T-cell (primary cell): ENCODE measurements at places on chromosomes 2 and 18. TPM values are rescaled to one million over a fixed set of nuclear protein-coding genes. Genes with fewer than 3 reads are reported as not detected.
A peak's percentile ranks its signal among the peaks of the same experiment; 100 is the strongest.

Gene PAX3
- total RNA-seq: not detected

Gene SERPINB10
- total RNA-seq: not detected

Gene DTNA
- not detected for total RNA-seq

Gene SPHKAP
- not detected for total RNA-seq

Gene TMEM178A
- total RNA-seq: not detected

DNA sequence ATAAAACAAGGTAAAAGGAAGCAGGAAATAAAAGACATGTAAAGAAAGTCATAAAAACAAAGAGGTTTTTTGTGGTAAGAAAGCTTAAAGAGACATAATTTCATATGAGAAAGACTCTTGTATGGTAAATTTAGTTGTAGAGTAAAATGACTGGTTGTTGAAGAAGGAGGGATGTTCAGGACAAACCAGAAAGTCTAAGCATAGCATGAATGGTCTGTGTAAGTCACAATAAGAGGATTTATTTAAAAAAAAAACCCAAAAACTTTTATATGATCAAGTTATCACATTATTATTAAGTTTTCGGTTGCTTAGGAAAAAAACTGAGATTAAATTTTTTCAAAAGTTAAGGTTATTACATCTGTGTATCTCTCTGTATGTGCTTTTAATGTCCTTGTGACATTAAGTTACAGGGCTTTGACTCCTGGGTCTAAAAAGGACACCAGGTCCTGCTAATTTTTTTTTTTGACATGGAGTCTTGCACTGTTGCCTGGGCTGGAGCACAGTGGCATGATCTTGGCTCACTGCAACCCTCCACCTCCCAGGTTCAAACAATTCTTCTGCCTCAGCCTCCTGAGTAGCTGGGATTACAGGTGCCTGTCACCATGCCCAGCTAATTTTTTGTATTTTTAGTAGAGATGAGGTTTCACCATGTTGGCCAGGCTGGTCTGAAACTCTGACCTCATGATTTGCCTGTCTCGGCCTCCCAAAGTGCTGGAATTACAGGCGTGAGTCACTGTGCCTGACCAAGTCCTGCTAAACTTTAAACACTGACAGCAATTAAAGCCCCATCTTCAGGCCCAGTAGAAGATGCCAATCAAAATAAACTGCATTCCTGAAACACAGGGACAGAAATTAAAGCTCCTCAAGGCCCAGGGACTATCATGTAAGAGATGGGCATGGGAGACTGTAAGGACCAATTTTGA, 14.2 kb upstream of the OXER1 start:
- no peak overlapping the region for H3K27ac ChIP-seq
- H3K27me3 ChIP-seq: no peaks in the 10 kb centered on the region
- no peak overlapping the region for H3K4me3 ChIP-seq
- peaks cover 18% of the 10 kb centered on the region for H3K4me1 ChIP-seq

- no peak for DNase-seq
- peaks cover 5% of the 10 kb centered on the region for H3K4me1 ChIP-seq
- peaks cover 3% of the 10 kb centered on the region for H3K27me3 ChIP-seq
- H3K27ac ChIP-seq: no peak overlapping the region
- no peak overlapping the region for H3K4me3 ChIP-seq
- H3K36me3 ChIP-seq: no peaks in the 10 kb centered on the region
Observed at GRCh38 chr2:85435981-85436835, 17.7 kb downstream of the SH2D6 start.

- H3K36me3 ChIP-seq: no peaks in the 10 kb centered on the region
- H3K27me3 ChIP-seq: no peaks in the 10 kb centered on the region
- H3K4me3 ChIP-seq: no peak overlapping the region
Observed at GRCh38 chr18:35730691-35731370, 149.3 kb downstream of the GALNT1 start.

GRCh38 chr2:221025398-221025797, 546.7 kb downstream of the EPHA4 start:
- H3K27me3 ChIP-seq: no peaks in the 10 kb centered on the region
- no peak overlapping the region for H3K27ac ChIP-seq
- no peaks in the 10 kb centered on the region for H3K4me1 ChIP-seq
- H3K4me3 ChIP-seq: no peak overlapping the region

DNA sequence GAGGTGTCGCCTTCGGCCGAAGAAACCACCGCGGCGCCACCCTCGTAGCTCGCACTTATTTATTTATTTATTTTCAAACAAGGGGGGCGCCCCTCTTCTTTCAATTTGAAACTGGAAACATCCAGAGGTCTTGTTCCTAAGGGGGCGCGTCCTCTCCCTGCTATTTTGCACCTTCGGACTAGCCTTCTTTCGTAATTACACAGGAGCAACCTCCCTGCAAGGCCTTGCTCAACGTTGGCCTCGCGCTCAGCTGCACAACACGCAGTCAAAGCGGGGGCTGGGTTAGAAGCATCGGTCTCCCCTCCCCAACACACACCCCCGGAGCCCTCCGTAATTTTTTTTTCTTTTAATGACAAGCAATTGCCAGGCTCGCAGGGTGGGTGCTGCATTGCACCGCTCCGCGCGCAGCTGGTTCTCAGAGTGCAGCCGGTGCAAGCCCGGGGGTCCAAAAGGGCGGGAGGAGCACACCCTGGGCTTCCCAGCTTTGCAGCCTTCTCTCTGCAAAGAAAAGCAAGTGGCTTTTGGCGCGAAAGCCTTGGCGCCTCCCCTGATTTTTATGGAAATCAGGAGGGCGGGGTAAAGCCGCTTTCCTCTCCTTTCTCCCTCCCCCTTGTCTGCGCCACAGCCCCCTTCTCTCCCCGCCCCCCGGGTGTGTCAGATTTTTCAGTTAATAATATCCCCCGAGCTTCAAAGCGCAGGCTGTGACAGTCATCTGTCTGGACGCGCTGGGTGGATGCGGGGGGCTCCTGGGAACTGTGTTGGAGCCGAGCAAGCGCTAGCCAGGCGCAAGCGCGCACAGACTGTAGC, at the start of gene MYCN:
MYCN (plus strand) TSS at position 697 of the 807 bp plus-strand sequence. CDS start 1,515 bp downstream, outside the sequence.
- no peaks in the 10 kb centered on the region for H3K36me3 ChIP-seq
- no peak within 1 kb of the TSS for H3K27ac ChIP-seq
- peak within 1 kb of the TSS; percentile 26 for H3K4me3 ChIP-seq
- H3K4me1 ChIP-seq: peaks cover 19% of the 10 kb centered on the region
- DNase-seq: peak; percentile 86
- H3K27me3 ChIP-seq: peaks cover 2% of the 10 kb centered on the region

DNA sequence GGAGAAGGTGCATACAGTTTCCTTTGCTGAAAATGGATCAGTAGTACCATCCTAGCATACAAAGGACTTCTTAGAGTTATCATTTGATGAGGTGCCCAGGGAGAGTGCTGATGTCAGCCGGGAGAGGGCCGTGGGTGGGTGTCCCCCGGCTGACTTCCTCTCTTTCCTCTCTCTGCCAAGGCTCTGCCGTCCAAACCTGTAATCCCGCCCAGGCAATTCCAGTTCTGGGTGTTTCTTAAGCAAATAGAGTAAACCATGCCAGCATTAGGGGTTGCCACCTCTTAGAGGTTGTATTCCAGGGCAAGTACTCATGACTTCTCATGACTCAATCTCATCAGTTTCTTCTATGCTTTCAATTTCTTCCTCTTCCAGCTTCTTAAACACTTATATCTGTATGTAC, 117.2 kb downstream of the GATA6 start:
- no peak overlapping the region for H3K4me3 ChIP-seq
- no peaks in the 10 kb centered on the region for H3K27me3 ChIP-seq
- H3K27ac ChIP-seq: no peak overlapping the region
- H3K4me1 ChIP-seq: no peaks in the 10 kb centered on the region

GRCh38 chr2:222797261-222797660, 63.6 kb upstream of the ACSL3 start:
- H3K36me3 ChIP-seq: no peaks in the 10 kb centered on the region
- H3K27ac ChIP-seq: no peak overlapping the region
- DNase-seq: no peak
- no peak overlapping the region for H3K4me3 ChIP-seq
- no peaks in the 10 kb centered on the region for H3K4me1 ChIP-seq

DNA sequence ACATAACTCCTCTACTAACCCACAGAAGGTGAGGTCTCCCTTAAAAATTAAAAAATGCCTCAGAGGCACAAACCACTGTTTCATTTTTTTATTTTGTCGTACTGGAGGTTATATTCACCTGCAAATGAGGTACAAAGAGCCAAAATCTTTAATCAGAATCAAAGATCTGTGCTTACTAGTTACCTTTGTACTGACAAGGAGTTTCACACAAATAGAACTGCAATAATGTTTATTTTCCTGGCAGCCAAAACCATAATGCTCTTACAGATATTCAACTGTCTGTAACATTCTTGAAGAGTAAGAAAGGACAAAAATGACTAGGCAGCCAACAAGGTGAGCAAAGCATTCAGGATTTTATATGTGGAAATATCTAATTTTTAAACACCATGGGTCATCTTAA, 105.1 kb upstream of the NOL4 start:
- DNase-seq: no peak
- no peak overlapping the region for H3K4me3 ChIP-seq
- no peaks in the 10 kb centered on the region for H3K27me3 ChIP-seq
- no peaks in the 10 kb centered on the region for H3K36me3 ChIP-seq
- no peaks in the 10 kb centered on the region for H3K4me1 ChIP-seq

- peaks cover 26% of the 10 kb centered on the region for H3K4me1 ChIP-seq
- H3K27me3 ChIP-seq: no peaks in the 10 kb centered on the region
- no peak for DNase-seq
- H3K36me3 ChIP-seq: no peaks in the 10 kb centered on the region
- H3K4me3 ChIP-seq: peak overlapping the region; percentile 25
Observed at GRCh38 chr2:200466425-200467418, 43.1 kb downstream of the KCTD18 start.
